ENCODE measurements at places on chromosomes 2 and 18.

DNA sequence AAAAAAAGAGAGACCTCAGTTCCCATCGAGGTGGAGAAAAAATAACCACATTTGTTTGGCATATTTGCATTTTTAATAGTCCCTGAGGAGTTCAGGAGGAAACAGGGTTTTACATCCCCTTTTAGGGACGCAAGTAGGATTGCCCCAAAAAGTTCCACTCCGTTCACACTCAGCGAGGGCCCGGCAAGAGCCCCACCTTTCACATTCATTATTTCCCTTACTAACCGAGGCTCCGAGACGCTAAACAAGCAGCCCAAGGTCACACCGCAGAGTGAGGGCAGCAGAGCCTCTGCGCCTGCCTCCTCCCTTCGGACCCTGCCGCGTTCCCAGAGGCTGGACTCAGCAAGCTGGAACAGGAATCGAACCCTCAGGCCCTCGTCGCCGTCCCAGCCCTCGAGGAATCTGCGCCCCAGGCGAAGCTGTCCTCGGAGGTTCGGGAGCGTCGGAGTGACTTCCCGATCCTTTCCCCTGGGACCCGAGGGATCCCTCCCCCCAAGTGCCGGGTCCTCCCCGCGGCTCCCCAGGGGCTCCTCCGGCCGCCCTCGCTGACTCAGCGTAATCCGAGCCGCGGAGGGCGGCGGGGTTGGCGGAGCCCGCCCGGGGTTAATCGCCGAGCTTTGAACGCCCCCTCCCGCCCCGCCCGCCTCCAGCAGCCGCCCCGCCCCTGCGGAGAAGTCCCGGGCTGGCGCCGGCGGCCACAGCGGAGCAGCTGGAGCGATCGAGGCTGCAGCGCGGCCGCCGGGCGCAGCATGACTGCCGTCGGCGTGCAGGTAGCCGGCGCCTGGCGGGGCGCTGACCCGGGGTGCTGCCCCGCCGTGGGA, at the start of gene TMEM37:
TMEM37 (plus strand) TSS at position 700 of the 821 bp plus-strand sequence; CDS start at position 750, 50 bp downstream.
- DNase-seq = no peak

GRCh38 chr2:24613154-24613814, 122.2 kb downstream of the NCOA1 start:
- DNase-seq = no peak

DNA sequence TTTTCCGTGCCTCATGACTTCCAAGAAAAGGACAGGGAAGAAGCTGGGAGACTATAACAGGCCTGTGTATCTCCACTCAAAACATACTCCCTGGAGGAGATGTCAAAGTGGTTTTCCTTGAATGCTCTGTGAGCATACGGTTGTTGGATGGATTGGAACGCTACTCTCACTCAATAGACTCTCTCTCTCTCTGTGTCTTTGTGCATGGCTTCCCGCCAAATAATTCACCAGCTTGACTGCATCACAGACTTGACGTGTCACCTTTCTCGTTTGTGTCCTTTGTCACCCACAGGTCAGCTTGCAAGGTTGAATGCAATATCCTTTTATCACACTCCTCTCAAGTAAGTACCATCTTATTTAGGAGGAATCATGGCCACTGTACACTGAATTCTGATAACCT, 156.8 kb upstream of the MAPRE2 start:
- no peak for DNase-seq

- no peak for DNase-seq
Observed at GRCh38 chr18:76619261-76619620, 124.2 kb upstream of the ZNF516 start.

GRCh38 chr2:134375935-134376334, 122.1 kb downstream of the MGAT5 start:
- no peak for DNase-seq

- no peak for DNase-seq
Observed at GRCh38 chr18:26480897-26481795, 67.2 kb downstream of the KCTD1 start.

- no peak for DNase-seq
Observed at GRCh38 chr2:236852100-236852976, 233.4 kb upstream of the COPS8 start.

DNA sequence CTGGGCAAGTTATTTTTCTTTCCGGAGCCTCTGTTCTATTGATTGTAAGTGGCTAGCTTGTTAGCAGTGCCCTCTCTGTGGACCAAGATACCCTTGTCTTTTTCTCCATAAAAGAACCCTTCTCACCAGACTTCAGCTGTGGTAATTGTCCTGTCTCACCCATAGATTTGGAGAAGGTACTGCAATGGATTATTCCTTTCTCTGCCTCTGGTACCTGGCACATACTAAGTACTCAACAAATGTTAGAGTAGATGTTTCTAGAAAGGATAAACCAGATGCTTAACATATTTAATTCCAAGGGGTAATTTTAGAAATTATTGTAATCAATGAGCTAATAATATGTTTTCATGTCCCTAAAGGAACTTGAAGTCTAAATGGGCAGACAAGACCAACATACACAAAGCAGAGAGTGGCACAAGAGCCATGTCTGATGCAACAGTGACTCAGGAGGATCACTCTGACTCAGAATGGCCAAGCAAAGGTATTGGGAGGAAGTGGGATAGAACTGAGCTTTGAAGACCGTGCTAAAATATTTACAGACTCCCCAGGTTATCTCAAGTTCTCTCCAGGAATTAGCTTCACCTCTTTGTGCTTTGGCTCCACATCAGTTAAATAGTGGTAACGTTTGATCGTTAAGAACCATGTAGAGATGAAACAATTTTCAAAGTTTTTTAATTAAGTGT, 129.7 kb upstream of the OSR1 start:
- no peak for DNase-seq

DNA sequence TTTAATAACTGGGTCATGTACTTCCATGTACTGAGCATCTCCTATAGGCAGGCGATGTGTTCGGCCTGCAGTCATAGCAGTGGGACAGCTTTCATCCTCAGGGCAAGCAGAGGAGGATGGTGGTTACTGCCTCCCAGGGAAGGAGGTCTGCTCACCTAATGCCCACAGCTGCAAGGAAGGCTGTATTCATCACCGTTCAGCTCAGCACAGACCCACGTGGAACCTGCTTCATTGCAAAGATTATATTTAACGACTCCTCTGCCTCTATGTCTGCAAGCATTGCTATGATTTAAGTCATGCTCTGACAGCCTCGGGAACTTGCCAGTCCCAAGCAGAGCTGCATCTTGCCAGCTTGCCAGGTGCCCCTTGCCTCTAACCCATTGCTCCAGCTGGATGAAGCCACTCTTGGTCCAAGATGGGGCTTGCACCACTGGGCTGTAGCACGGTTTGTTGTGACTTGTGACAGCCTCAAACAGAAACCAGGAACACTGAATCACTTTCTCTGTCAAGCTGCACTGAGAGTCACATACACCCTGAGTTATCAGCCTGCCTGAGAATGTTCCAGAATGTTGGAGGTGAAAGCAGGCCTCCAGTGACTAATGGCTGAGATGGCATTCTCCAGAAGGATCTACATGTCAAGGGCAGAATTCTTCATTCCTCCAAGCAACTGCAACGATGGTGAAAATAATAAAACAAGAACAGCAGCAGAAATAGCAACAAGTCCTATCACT, 651.1 kb upstream of the ID2 start:
- DNase-seq = no peak

DNA sequence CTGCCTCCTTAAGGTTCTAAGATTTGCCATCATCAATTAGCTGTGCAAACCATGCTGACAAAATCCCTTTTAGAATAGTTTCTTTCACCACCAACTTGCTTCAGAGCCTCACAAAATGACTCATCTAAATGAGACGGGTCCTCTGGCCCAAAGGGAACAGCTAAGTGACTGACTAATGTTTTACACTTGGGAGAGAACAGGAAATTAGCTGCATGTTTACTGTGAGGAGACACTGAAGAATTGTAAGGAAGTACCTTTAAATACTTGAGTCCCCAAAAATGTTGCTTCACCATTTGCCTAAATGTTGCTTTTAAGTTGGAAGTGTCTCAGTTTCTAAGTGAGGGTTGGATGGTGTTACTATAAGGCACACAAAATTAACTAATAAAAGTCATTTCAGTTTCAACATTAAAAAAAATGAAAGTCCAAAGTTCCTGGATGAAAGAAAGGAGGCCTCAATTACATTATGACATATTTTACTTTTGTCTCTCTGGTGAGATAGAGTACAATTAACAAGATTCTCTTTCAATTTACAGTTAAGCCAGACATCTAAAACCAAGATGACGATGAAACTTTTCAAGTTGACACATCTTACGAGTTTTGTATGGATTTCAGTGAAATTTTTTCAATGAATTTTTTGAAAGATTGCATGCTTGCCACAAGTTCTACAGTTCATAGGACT, 229.1 kb upstream of the FN1 start:
- no peak for DNase-seq

- DNase-seq = peak; percentile 65
Observed at GRCh38 chr2:172461591-172462372, 34.4 kb downstream of the ITGA6 start.

All from activated CD4-positive, alpha-beta T cell treated with anti-CD3 and anti-CD28 coated beads for 24 hours (primary cell).